GM23338 (cell line): ENCODE measurements at places on chromosomes 13 and 19.

DNA sequence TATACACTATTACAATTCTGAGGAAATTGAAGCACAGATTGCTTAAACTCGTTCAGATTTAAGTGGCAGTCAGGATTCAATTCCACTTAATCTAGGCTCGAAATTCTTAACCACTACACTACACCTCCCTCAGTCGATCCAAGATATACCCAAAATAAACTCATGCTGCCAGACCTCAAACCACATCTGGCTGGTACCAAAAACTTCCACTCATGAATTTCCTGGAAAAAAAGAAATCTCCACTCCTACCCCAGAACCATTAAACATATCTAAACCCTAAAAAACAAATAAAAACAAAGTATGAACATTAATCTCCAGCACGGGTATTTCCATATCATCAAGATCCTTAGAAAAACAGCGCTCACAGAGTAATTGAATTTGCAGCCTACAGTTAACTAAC, 1.1 kb downstream of the ZFP30 start:
- H3K27me3 ChIP-seq: peaks cover 40% of the 10 kb centered on the region
- H3K36me3 ChIP-seq: no peaks in the 10 kb centered on the region

DNA sequence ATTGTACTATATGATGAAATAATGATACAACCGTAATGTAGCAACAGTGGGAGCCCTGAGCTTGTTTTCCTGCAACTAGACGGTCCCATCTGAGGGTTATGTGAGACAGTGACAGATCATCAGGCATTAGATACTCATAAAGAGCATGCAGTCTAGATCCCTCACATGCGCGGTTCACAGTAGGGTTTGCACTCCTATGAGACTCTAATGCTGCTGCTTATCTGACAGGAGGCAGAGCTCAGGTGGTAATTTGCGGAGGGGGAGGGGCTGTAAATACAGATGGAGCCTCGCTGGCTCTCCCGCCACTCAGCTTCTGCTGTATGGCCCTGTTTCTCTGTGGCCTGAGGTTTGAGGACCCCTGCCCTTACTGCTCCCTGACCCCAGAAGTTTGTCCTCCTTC, 13.7 kb downstream of the EPHX3 start:
- no peak overlapping the region for H3K4me3 ChIP-seq
- no peaks in the 10 kb centered on the region for H3K27me3 ChIP-seq
- no peaks in the 10 kb centered on the region for H3K36me3 ChIP-seq
- H3K4me1 ChIP-seq: peaks cover 8% of the 10 kb centered on the region; the same call in 1 of the 2 replicates
- no peak for DNase-seq

DNA sequence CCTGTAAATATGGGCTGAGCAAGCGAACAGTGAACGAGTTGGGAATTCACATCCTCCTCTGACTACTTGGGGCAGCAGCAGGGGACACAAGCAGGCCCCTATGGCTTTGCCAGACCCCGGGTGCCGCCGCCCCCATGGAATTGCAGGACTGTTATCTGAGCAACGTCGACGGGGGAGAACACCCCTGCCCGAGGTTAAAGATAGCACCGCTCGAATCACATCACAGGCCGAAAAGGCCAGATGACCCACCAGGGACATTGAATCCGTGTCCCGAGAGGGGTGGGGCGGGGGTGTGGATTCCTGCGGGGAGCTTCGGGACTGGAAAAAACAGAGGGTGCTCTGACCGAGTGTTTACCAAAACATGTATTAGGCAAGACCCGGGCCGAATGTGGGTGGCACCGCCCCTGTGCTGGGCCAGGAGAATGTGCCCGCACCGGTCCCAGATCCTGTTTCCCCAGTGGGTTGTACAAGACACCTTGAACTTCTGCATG, 9.1 kb downstream of the FEM1A start:
- H3K4me3 ChIP-seq: no peak overlapping the region
- H3K36me3 ChIP-seq: no peaks in the 10 kb centered on the region
- DNase-seq: no peak
- no peaks in the 10 kb centered on the region for H3K4me1 ChIP-seq
- no peaks in the 10 kb centered on the region for H3K27me3 ChIP-seq

DNA sequence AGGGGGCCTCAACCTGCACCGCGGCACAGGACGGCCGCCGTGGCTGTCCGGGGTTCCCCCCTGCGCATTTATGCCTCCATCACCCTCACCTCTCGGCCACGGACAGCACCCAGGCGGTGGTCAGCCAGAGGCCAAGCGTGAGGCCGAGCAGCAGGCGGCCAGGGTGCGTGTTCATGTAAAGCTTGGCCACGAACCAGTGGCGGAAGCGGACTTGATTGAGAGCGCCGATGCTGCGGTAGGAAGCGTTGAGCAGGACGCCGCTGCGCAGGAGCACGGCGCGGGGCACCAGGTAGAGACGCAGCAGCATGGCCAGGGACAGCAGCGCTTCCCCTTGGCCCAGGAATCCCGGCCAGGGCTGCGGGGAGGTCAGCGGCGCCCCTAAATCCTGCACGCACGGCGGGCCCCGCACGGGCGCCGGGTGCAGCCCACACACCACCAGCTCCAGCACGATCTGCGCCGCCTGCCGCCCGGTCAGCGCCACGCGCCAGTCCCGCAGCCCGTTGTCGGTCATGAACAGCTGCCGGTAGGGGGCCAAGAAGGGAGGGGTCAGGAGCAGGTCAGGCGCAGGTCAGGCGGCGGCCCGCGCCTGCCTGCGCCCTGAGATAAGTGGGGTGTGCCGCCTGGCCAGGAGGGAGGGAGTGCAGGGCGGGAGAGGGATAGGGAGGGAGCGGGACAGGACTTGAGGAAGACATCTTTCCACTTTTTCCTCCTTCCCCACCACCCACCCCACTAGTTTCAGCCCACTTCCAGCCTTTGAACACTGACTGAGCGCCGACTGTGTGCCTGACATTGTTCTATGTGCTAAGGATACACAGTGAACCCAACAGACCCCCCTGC, 6.5 kb downstream of the KCNN4 start:
- peak overlapping the region; percentile 82 for H3K4me3 ChIP-seq
- no peaks in the 10 kb centered on the region for H3K36me3 ChIP-seq
- H3K4me1 ChIP-seq: peaks cover 30% of the 10 kb centered on the region
- peaks cover 44% of the 10 kb centered on the region for H3K27me3 ChIP-seq
- no peak overlapping the region for H3K27ac ChIP-seq
- peak; percentile 91 for DNase-seq

DNA sequence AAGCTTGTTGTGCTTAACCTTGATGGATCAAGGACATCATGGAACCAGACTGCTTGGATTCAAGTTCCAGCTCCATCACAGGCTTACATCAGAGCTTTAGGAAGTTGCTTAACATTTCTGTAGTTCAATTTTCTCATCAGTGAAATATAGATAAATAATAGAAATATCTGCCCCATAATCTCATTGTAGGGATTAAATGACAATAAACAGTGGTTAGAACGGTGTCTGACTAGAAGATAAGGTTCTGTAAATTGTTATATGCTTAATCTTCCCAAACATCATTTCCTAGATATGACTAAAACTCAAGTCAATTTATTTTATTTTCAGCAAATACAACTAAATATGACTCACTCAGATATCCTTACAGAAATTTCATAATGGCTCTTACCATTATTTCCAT, 83.5 kb downstream of the SLITRK1 start:
- no peak for DNase-seq
- no peaks in the 10 kb centered on the region for H3K27me3 ChIP-seq
- H3K27ac ChIP-seq: no peak overlapping the region
- H3K36me3 ChIP-seq: no peaks in the 10 kb centered on the region
- H3K4me1 ChIP-seq: peaks cover 6% of the 10 kb centered on the region; the same call in 1 of the 2 replicates
